ENCODE measurements at places on chromosomes 3 and 15.

- DNase-seq = peak; percentile 60
These were observed at the start of gene DIS3L for GRCh38 chr15:66293419-66294156. Gene DIS3L (plus strand): TSS chr15:66293568. CDS start chr15:66293597, 29 bp downstream.

DNA sequence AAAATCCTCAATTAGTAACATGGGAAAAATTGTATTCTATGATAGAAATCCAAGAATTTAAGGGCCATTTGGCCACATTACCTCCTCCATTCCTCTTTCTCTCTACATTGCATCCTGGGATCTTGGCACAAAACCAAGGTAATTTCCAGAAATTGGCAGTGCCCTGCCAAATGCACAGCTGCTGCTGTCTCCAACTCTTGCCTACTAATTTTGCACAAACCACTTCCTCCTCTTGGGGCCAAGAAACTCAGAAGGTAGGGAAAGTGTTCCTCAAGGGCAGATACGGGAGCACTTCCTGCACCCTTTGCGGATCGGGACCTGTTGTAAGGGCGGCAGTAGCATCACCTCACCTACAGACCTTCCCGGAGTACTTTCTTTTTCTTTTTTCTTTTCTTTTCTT lies 57.8 kb downstream of the MAP3K13 start:
- peak; percentile 84 for DNase-seq

DNA sequence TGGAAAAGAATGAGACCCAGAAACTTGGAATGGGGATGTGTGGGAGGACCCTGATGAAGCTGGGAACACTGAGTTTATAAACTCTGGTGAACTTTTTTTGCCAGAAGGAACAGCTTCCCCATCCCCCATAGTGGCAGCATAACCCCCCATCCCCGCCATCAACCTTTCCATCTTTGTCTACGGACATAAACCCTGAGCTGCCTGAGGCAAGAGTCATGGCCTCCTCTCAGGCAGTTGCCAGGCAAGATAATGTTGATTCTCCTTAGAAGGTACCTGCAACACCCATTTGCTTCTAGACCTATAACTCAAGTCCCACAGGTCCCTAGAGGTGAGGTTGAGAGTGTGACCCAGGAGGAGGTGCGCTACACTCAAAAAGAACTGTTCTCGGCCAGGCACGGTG lies 11.5 kb downstream of the MAP4 start:
- DNase-seq = no peak

- DNase-seq = no peak
These were observed 135.9 kb upstream of the AGBL1 start for GRCh38 chr15:85943791-85944190.

DNA sequence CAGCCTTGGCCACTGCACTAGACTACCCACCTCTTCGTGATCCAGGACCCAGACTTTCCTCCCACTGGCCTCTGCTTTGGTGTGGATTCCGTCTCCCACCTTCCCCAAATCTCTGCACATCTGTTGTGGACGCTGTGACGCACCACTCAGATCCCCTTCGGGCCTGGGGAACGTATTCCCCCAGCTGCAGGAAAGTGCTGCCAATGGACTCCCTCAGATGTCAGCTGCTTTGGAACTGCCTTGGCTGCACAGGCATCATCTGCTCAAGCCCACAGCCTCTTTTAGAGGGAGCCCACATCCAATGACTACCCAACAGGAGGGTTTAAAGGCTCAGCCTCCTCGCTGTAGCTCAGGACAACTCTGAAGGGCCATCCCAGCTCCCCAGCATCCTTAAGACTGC lies 134.2 kb upstream of the RAD18 start:
- no peak for DNase-seq

- DNase-seq = no peak
These were observed 51.9 kb downstream of the ROBO2 start for GRCh38 chr3:77091809-77092208.

DNA sequence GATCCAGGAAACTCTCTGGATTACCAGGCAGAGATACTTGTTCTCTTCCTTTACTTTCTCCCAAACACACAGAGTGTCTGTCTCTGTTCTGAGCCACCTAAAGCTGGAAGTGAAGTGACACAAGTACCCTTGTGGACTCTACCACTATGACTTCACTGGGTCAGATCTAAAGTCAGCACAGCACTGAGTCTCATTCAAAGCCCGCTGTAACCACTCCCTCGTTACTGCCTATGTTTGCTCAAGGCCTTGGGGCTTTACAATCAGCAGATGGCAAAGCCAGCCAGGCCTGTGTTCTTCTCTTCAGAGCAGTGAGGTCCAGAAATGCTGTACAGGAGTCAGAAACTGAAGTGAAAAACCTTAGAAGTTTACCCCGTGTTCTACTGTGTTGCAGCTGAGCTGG lies 588.3 kb upstream of the SEMA6D start:
- DNase-seq = no peak

GRCh38 chr3:112681822-112682325 lies 40.9 kb upstream of the CCDC80 start:
- peak; percentile 14 for DNase-seq

DNA sequence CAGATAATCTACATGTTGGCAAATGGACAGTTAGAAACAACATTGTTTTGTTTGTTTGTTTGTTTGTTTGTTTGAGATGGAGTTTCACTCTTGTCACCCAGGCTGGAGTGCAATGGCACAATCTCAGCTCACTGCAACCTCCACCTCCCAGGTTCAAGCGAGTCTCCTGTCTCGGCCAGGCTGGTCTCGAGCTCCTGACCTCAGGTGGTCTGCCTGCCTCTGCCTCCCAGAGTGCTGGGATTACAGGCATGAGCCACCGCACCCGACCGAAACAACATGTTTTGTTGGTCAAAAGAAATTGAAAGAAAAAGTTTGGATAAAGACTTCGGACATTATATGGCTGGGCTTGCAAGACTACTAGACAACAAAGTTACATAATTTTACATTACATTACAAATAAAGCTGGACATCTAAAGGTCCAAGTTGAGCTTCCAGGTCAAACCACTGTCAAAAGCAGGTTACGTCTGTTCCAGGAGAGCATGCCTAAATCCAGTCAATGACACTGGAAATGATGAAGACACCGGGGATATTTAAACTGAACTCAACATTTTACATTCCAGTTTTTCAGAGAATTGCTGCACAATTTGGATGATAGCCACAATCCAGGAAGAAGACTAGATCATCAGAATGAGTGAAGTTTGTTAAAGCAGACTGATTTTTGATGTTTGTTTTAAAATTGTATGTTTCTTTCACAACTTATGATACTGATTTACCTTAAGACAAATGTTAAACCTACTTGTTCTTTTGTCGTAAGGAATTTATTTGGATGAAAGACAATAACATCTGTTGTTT lies 18.6 kb downstream of the SERP1 start:
- DNase-seq = no peak

DNA sequence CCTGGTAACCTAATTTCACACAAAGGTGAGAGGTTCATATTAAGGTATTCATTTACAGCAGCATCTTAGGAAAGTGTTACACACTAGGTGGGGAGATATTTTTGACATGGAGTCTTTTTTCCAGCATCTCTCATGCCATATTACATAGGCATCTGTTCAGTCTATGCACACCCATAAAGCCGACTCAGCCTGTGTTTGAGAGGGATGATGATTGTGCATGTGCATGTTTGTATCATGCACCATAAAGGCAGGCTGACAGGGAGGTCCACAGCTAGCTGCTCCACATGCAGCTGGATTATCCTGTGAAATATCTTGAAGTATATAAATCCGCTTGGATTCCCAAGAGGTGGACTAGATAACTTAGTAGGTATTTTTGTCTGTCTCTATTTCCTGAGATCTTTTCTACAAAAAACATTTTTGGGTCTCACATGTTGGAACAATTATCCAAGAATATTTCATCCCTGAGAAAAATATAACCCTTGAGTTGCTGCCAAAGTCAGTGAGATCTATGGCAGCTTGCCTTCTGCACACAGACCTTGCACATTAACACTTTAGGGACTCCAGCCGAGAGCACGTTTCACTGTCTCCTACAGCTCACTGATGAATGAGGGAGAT lies 288.4 kb upstream of the DPH6 start:
- DNase-seq = no peak

DNA sequence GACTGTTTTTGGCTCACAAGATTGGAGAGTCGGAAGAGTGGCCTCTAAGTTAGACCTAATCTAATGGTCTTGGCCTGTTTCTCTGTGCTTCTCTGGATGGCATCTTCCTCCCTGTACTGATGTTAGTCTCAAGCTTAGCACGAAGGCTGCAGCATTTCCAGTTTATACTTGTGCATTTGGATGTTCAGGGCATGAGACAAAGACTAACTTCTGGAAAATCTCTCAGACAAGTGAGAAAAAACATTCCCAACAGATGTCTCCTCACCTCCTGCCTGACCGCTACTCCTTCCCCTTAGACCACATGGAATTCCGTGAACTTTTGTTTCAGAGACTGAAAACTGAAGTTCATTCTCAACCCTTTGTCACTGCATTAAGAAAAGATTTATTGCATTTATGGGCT lies 410.8 kb upstream of the MCTP2 start:
- DNase-seq = no peak

- no peak for DNase-seq
These were observed 35.0 kb downstream of the RFX7 start for GRCh38 chr15:56208641-56209155.

- no peak for DNase-seq
These were observed 12.2 kb upstream of the VEPH1 start for GRCh38 chr3:157515398-157515797.

DNA sequence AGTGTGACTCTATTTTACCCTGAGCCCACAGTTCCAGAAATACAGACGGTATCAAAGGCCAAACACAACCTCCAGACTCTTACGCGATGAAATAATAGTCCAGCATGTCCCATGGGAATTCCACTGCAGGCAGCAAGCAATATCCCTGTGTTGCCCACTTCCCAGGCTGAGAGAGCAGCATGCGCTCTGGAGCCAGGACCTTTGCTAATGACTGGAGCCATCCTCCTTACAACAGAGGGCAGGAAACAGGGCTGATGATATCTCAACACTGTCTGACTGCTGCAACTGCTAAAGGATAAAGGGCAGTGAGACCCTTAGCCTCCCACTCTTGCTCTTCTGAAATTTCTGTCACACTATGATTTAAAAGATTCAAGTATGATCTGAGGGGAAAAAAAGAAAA lies 34.8 kb downstream of the MCF2L2 start:
- DNase-seq = no peak

- no peak for DNase-seq
These were observed 15.8 kb downstream of the ISG20 start for GRCh38 chr15:88654430-88655102.

DNA sequence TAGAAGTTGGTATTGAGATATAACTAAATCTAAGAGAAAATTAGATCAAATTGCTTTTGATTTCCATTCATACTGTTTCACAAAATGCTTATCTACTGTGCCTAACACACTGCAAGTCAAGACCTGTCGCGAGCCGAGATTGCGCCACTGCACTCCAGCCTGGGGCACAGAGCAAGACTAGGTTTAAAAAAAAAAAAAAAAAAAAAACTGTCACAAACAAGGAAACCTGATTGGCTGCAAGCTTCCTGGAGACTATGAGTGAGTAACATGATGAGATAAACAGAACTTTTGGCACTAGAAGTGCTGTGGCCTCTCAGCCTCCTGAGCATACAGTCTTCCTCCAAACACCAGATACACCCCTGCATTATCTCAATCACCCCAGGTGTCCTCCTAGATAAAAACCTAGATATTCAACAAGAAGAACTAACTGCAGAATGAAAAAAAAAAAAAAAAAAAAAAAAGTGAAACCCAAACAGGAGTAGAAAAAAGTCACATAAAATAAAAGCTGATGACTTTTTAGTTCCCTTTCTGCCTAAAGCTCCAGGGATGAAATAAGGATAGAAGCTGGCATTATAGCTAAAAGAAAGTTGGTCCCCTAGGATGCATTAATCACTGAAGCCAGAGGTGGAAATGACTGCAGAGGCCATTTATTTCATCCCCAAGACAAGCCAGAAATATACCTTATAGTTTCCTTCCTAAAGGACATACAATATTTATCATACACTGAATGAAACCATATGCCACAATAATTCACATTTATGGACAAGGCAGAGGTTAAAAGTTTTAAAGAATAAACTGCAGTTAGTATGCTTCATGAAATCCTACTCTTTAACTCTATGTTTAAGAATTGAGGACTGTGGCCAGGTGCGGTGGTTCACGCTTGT lies 82.4 kb downstream of the P3H2 start:
- peak; percentile 83 for DNase-seq

- no peak for DNase-seq
These were observed 9.9 kb upstream of the CCDC54 start for GRCh38 chr3:107367353-107367752.

DNA sequence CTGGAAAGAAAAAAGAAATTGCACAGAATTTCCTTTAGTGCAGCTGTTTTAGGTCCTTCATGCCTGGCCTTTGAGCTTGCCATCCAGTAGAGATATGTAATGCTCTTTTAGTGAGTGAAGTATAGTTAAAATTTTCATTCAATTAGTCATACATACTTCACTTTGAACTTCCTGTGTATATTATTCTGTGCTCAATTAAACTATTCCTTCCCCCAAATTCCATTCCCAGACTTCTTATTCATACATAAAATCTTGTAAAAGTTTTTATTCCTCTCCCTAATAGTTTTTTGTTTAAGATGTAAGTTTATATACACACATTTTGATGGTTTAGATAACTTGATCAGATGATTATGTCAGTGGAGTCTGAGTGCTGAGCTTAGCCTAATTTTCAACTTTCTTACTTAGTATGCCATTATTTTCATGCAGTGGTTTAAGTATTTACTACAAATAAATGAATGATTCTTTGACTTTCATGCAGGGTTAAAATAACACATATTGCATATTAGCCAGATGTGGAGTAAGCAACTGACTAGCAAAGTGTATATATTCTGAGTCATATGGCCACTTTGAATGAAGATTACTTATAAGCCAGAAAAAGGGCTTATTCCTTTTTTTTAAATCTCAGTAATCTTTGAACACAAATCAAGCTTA lies 42.5 kb upstream of the ABHD10 start:
- no peak for DNase-seq

DNA sequence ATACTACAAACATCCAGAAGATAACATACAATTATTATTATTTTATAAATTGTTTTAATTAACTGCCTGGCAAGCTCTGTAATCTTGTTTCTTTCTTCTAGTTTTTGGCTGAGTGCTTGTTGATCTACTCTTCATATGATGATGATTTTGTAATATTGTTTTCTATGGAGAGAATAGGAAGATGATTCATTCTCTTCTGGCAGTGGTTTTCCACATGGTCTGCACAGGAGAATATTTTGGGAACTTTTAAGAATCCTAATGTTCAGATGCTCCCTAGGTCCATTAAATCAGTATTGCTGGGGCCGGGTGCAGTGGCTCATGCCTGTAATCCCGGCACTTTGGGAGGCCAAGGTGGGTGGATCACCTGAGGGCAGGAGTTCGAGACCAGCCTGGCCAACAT lies 37.6 kb downstream of the CACNA2D3 start:
- no peak for DNase-seq

DNA sequence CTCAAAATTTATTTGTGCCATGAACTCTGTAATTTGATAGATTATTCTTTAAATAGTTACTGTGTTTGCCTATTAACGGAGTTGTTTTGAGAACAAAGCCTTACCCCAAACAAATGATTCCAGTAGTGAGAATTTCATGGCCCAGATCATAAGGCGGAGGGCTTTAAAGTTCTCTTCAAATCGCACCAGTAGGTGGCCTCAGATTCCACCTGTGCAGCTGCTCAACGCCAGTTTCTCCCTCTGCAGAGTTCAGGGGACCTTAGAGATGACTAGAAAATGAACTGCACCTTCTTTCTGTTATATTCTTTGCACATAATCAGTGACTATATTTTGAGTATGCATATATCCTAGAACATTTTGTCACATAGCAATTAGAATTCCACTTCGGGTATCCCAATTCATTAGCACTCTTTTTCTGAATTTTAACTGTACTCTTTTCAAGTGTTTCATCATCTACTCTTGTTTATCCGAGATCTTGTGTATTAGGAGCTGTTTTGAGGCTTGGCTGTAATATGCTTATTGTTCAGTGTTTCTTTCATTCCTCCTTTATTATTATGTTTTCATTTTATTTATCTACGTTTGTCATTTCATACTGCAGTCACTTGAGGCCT lies 232.6 kb upstream of the CHRM5 start:
- peak; percentile 53 for DNase-seq
